ENCODE measurements at places on chromosomes 5 and 9.

- DNase-seq: no peak
Measured at GRCh38 chr9:87567001-87567400, 69.3 kb downstream of the DAPK1 start.

- DNase-seq: no peak
Measured at GRCh38 chr5:107705402-107706014, 34.8 kb upstream of the EFNA5 start.

DNA sequence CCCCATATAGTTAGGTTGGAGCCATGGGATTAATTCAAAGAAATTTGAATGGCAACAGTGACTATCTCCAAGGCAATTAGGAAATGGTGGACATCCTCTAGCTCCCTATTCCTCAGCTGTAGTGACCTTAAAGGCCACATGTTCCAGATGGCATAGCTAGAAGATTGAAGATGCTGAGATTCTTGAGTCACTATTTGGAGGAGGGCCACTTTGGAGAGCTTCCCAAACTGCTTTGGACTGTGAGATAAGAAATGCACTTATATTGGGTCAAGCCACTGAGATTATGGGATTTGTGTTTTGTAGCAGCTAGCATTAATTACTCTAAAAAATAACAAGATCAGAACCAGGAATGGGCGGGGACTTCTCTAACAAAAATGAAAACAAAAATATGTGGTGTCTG lies 636.2 kb upstream of the CCNG1 start:
- DNase-seq: no peak

DNA sequence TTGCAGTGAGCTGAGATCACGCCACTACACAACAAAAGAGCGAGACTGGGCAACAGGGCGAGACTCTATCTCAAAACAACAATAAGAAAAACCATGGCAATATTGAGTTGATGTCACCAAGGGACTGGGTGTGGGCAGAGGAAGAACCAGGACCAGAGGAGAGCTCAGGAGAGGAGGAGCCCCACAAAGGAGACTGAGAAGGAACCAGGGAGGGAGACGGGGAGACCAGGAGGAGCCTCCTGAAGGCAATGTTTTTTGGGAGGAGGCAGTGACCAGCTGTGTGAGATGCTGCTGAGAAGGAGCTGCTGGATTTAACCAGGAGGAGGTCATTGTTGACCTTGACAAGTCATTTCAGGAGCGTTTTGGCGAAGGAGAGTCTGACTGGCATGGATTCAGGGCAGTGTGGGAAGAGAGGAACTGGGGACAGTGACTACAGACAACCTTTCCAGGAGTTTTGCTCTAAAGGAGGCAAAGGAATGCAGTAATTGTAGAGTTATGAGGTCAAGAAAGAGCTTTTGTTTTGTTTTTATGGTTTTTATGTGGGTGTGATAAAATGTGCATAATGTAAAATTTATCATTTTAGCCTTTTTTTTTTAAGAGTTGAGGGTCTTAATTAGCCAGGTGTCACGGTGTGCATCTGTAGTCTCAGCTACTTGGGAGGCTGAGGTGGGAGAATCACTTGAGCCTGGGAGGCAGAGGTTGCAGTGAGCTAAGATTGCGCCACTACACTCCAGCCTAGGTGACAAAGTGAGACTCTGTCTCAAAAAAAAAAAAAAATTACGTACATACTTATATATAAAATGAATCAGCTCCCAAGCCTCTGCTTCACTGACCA lies 17.9 kb downstream of the TRUB2 start:
- DNase-seq: no peak

GRCh38 chr5:133756036-133756435 lies 143.7 kb upstream of the FSTL4 start:
- no peak for DNase-seq
